ENCODE measurements at places on chromosomes 4 and X.
A peak's percentile ranks its signal among the peaks of the same experiment; 100 is the strongest.

DNA sequence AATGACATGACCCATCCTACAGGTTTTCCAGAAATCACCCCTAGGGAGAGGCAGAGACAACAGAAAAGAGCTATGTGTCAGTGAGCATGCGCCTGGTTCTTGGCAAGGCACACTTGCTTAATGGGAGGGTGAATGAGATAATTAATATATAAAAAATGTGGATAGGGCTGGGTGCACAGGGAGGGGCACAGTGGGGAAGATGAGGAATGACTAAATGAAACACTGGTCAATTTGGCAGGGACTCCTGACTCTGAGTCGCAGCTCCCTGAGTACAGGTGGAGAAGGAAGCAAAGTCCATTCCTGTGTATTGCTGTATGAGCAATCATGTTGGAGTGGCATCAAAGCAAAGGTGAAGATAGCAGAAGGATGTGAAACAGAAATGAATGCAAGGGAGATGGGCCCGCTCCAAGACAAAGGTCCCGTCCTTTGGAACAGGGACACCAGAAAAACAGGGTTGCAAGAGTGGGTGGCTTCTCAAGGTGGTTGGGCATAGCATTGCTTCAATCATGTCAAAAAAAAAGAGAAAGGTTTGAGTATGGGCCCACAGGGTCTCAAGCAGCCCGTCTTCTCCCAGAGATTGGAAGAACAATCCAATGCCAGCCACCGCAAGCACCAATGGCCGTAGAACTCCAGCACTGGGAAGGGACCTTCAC, 278.4 kb upstream of the AGTR2 start:
- DNase-seq, result no peak

GRCh38 chr4:4418676-4419390, 31.9 kb downstream of the NSG1 start:
- DNase-seq, result no peak

- DNase-seq, result no peak
These were observed 184.0 kb downstream of the IQCM start for GRCh38 chr4:149631629-149632028.

- no peak for DNase-seq
These were observed 39.5 kb downstream of the SPARCL1 start for GRCh38 chr4:87489678-87490077.

DNA sequence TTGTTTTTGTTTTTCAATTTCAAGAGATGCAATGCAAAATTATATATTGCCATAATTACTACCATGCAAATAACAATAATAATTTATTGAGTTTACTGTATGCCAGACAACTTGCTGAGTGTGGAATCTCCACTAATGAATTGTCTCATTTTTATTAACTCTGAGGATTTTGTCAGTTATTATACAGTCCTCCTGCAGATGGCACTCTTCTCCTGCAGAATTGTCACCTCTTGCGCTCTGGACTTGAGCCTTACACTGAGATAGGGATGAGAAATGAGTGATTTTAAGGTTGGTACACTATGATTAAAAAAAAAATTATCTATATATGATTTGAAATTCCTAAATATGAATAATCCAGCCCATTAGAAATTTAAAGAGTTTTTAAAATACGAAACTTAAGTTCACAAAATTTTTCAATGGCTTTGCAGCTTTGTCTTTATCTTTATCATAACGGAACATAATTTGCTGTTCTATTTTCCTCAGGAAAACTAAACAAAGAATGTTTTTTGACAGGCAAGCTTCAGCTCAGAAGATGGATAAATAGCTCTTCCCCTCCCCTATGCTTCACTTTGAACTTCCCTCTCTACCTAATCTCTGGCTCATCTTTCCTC, 12.7 kb upstream of the PAQR3 start:
- DNase-seq, result no peak

- no peak for DNase-seq
These were observed 137.2 kb downstream of the SMIM20 start for GRCh38 chr4:26051240-26051639.

- DNase-seq, result no peak
These were observed 99.7 kb downstream of the FIP1L1 start for GRCh38 chr4:53477038-53477565.

- peak; percentile 70 for DNase-seq
These were observed 227.7 kb downstream of the BCOR start for GRCh38 chrX:39869846-39870601.

GRCh38 chr4:93764639-93765246, 63.8 kb upstream of the ATOH1 start:
- DNase-seq, result no peak

- DNase-seq, result no peak
These were observed 164.4 kb upstream of the FTHL17 start for GRCh38 chrX:31236231-31236630.

DNA sequence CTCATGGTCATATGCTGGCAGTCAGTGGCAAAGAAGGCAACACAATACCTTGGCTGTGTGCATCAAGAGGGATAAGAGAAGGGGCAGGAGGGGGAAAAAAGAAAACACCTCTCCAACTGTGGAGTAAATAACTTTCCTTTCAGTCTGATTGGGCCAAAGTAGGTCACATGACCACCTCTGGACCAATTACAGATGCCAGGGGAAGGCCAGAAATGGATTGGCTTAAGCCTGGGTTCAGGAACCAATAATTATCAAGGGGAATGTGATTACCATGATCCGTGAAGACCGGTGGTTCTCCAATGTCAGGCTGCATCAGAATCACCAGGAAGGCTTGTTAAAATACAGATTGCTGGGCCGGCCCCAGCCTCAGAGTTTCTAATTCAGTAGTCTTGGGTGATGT, 7.4 kb upstream of the ADGRG2 start:
- DNase-seq, result no peak

DNA sequence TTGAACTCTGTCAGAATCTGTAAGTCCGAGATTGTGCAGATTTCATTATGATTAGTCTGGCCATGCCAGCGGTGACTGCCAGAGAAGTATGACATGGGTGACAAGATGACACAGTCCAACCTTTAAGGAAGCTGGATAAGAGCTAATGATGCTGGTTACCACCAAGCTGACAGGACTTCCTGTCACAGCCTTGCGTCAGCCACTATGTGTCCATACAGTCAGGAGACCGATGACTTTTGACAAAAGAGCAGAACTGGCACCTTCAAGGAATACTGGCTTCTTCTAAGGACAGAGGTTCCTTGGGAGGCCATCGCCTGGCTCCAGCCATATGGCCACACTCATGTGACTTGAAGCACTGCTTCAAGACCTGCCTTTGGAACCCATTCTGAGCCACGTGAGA, 67.2 kb upstream of the TFDP3 start:
- DNase-seq, result no peak

DNA sequence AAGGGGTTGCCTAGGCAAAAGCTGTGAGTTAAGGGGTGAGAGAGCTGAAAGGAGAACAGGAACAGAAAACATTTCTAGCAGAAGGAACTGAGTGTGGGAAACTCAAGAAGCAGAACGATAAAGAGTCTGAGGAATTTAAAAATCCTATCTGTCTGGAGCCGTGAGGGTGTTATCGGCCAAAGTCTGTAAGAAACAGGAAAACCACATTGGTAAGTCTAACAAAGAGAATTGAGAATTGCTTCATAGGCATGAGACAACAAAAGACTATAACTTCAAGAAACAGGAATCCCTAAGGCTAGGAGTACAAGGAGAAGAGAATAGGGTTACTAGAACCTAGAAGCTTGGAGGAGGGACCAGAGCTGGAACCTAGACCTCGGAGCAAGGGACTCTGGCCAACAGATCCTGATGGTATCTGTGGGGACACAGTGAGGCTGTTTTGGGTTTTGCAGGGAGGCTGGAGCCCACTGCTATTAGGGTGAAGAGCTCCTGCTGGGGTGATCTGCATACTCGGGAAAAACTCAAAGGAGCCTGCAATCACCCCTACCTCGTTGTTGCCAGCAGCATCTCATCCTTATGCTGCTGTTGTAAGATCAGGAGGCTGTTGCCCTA, 175.6 kb downstream of the FBXO8 start:
- no peak for DNase-seq

DNA sequence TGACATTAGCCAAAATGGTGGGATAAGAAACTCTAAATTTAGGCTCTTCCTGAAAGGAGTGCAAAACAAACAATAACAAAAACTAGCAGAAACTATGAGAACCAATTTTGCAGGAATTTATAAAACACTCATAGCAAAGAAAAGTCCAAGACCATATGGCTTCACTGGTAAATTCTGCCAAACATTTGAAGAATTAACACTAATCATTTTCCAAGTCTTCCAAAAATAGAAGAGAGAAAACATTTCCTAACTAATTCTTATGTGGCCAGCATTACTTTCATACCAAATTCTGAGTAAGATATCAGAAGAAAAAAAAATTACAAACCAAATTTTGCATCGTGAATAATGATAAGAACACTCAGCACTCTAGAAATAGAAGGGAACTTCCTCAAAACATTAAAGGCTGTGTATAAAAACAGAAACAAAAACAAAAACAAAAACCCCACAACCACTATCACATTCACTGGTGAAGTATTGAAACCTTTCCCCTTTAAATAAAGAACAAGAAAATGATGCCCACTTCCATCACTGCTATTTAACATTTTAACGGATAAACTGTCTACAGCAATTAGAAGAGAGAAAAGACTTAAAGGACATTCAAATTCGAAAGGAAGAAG, 524.3 kb upstream of the GALNTL6 start:
- DNase-seq, result no peak

DNA sequence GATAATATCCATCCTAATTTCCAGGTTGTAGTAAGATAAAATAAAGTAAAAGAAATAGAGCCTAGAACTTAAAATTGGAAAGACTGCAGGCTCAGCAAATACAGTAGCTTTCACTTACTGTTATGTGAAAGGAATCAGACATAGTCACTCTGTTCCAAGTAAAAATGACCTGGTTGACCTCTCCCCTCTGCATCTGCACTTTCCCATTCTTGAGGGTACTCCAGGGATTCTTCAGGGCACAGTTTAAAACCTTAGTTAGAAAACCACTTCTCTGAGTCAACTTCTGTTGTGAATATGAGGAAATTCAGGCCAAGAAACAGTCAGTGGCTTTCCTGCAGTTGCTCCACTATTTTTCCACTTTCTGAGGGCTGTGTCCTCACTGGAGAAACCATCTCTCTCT, 42.9 kb downstream of the FRAS1 start:
- no peak for DNase-seq

GRCh38 chr4:166165829-166166420, 292.9 kb downstream of the TLL1 start:
- DNase-seq, result no peak

DNA sequence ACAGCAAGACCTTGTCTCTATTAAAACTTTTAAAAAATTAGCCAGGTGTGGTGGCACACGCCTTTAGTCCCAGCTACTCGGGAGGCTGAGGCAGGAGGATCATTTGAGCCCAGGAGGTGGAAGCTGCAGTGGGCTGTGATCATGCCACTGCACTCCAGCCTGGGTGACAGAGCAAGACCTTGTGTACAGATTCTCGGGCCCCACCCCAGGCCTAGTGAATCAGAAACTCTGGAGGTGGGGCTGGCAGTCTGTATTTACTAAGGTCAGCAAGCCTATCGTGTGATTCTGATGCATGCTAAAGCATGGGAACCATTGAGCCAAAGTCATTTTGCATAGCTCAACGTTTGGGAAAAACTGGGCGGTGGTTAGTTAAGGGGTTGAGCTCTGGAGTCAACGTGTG, 3.5 kb downstream of the S100G start:
- no peak for DNase-seq

GRCh38 chr4:159545556-159545955, 442.7 kb downstream of the RAPGEF2 start:
- no peak for DNase-seq

DNA sequence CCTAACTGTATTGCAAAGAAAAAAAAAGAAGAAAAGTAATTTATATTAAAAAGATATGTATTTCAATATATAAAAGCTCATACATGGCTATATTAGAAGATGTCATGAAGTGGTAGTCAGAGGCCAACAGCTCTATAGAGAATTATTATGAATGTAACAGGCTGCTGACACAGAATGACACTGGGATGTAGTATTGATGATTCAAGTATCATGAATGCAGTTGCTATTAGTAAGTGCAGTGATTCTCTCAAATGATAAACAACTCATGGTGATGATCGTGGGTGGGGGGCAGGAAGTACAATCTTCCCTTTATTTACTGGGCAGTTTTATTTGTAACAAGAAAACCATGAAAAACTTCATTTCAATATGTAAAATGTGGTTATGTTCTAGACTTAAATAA, 124.6 kb downstream of the COL4A6 start:
- no peak for DNase-seq

DNA sequence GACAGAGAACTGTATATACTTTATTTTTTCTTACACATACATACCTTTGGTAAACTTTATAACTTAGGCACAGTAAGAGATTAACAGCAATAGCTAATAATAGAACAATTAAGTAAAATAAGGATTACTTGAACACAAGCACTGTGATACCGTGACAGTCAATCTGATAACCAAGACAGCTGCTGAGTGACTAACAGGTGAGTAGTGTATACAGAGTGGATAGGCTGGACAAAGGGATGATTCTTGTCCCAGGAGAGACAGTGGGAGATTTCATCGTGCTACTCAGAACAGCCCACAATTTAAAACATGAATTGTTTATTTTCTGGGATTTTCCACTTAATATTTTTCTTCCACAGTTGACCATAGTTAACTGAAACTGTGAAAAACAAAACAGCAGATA, 411.8 kb downstream of the PPP1R2C start:
- no peak for DNase-seq

- no peak for DNase-seq
These were observed 111.6 kb downstream of the FRYL start for GRCh38 chr4:48668254-48669017.

GRCh38 chr4:34202154-34202553, 2042.2 kb downstream of the ARAP2 start:
- DNase-seq, result no peak

GRCh38 chr4:96879527-96879926, 1039.6 kb downstream of the PDHA2 start:
- no peak for DNase-seq

DNA sequence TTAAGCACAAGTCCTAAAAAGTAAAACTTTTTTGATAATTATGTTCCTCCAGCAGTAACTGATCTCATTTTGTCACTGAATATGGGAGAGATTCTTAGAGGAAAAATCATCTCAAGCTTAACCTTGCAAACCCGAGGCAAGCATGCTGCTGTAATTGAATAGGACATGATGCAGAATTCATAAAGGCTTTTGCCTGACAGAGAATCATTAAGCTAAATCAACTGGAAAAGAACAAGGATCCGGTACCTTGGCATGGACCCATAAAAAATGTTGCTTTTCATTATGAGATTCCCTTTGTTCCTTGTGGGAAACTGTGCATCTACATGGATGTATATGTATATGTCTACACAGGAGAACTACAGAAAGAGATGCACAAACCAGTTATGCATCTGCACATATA, 149.1 kb downstream of the PAPSS1 start:
- DNase-seq, result no peak

DNA sequence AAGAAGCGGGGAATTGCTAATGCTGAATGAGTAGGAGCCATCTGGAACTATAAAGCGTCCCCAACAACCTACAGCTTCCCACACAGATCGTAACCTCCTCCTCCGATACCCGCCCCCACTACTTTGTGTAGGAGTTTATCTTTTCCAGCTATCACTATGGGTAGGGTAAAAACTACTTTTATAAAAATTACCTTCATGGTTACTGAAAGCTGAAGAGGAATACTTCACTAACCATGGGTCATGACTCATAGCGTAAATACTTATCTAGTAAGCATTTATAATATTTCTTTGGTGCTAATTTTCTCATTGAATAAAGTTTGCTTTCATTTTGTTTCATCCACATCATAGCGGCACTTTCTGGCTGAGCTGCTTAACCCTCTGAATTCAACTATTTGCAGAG, 79.4 kb upstream of the TNIP3 start:
- DNase-seq, result peak; percentile 32
